Stimulated activated CD4-positive, alpha-beta T cell treated with anti-CD3 and anti-CD28 coated beads, Interleukin-1b, Interleukin-23, amount 100 ng/mL, for 1 hour (primary cell): ENCODE measurements at places on chromosomes 1 and 21.

DNA sequence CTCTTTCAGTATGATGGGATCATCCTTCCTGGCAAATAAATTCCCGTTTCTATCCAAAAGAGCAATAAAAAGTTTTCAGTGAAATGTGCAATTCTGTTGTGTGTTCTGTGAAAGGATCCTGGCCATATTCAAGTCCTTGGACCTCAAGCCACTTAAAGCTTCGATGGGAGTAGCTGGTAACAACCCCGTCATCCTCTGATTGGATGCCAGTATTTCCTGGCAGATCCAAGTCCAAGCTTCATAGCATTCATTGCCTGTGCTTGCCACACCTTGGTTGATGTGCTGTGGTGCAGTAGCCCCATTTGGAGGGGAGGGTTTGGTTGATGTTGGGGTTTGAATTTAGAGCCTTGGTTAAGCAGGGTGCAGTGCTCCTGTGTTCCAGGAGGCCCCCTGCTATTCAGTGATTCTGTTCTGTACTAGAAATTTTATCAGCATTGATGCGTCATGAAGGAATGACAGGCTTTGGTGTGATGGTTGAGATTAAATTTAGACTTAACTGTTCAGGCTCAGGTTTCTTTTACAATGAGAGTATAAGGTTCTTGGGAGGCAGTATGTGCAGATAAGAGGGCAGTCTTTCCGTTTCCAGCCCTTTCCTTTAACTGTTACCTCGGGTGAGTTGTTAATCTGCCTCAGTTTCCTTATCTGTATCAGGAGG is 4.9 kb downstream of the RPL11 start:
- no peak for DNase-seq

GRCh38 chr1:212110617-212111016 is 75.1 kb downstream of the DTL start:
- no peak for DNase-seq

DNA sequence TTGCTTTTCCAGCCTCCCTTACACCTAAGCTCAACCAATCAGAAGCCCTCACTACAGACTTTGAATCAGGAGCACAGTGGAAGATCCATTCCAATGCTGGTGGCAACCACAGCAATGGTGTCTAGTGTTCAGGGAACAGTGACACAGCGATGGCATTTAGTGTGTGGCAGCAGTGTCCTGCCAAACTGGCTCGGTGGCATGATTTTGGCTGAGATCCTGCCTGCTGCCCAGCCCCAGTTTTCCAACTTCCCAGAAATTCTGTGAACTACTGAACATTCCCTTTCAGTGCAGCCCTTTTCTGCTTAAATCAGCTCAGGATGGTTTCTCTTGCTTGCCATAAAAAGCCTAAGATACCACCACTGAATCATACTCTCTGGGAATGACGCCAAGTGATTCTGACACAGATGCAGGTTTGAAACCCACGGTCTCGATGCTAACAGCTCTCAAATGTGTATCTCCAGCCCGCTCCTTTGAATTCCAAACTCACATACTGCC is 8.8 kb downstream of the ASAP3 start:
- no peak for DNase-seq

GRCh38 chr1:103243481-103243880 is 135.2 kb upstream of the COL11A1 start:
- no peak for DNase-seq

GRCh38 chr1:60891281-60891680 is 191.1 kb upstream of the NFIA start:
- no peak for DNase-seq

- DNase-seq = peak; percentile 79
Observed at GRCh38 chr1:156728599-156729462, at the start of gene ISG20L2. Gene ISG20L2 (minus strand): TSS chr1:156728766. CDS start chr1:156727652, 1,114 bp downstream.

DNA sequence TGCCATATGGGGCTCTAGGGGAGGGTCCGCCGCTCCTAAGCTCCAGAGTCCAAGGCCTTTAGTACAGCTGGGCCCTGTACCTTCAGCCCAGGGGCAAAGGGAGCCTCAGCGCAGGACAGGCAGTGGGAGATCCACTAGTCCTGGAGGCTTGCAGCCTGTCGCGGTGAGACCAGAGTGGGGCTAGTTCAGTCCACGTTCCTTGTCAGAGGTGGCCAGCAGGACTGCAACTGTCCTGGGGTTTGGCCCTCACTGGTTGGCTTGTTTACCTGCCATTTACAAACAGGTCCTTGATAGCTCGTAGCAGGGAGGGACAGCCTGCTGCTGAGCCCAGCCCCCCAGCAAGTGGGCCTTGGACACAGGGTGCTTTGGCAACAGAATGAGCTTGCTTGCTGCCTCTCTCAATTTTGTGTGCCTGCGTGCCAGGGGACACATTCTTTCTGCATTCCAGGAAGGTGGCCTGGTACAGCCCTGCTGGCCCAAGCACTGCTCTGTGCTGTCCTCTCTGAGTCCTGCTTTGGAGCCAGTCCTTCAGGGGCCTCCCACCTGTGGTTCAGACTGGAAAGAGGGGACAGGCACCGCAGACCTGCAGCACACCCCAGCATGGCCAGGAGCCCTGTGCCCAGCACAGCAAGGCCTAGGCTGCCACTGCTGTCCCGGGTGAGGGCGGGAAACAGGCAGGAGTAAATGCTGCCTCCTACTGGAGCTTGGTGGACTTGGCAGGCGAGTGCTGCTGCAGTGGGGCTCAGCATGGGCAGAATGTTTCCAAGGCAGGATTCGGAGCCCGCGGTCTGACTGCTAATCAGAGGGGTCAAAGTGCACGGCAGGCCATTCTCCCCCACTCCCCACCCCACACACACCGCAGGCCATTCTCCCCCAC is 15.2 kb downstream of the H6PD start:
- DNase-seq = no peak

GRCh38 chr1:172360511-172360910 is 60.0 kb upstream of the C1orf105 start:
- no peak for DNase-seq

DNA sequence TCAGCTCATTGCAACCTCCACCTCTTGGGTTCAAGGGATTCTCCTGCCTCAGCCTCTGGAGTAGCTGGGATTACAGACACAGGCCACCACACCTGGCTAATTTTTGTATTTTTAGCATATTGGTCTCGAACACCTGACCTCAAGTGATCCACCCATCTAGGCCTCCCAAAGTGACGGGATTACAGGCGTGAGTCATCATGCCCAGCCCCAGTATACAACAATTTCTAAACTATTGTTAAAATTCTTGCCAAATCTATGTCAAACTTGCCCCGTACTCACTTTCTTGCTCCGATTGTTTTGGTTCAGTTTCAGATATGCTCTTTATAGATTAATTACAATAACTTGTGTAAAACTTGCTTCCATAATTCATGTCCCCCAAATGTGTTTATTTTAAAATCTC is 4.1 kb downstream of the RGS18 start:
- DNase-seq = no peak

DNA sequence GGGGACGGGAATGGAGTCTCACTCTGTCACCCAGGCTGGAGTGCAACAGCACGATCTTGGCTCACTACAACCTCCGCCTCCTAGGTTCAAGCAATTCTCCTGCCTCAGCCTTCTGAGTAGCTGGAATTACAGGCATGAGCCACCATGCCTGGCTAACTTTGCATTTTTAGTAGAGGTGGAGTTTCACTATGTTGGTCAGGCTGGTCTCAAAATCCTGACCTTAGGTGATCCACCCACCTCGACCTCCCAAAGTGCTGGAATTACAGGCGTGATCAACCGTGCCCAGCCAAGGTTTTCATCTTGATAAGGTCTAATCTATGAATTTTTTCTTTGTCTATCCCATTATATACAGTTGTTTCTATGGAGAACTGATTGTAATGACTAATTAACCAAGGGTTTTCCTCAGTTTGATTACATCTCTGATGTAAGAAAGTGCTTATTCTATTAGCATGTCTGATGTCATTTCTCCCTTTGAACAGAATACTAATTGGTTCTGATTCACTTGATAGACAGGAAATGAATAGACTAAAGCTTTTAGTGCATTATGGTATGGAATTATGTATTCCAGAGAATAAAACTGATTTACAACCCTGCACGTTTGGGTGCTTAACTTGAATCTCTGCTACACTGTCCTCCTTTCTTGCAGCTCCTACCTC is 11.9 kb downstream of the PACC1 start:
- DNase-seq = no peak

DNA sequence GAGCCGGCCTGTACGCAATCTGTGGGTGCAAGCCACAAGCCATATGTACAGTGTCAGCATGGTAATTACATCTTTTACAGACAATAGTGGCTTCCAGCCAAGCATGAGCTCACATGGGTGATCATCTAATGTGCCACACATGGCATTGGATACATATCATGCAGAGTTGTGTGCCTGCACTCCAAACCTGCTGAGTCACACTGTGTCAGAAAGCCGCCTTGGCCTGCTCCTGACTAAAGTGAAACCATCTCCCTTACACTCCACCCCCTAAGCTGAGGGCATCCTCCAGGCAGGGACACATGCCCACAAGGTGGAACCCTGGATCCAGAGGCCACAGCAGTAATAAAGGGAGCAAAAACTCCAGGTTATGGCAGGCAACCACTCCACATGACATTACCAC is 72.5 kb downstream of the KCNT2 start:
- no peak for DNase-seq

DNA sequence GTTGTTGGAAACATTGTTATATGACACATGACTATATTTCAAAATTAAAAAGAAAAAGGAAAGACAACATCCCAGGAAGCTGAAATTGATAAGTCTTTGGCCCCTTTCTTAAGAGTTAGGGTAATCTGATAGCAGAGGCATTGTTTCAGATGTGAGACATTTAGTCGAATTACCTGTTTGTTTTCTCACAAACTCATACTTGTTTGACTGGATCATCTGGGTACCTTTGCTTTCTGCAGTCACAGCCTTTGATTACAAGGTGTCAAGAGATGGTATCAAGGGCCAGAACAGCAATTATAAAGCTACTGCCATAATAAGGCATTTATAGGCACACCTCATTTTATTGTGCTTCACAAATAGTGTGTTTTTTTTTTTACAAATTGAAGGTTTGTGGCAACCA is 136.3 kb downstream of the DUSP10 start:
- DNase-seq = no peak

DNA sequence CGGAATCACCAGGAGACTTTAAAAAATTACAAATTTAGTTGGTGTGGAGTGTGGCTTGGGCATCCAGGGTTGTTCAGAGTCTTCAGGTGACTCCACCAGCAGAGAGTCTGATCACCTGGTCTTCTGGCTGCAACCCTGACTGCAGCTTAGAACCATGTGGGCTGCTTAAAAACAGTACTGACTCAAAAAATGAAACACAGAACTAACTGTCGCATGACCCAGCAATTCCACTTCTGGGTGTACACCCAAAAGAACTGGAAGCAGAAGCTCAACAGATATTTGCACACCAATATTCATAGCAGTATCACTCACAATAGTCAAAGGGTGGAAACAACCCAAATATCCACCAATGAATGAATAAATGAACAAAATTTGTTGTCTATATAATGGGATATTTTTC is 17.3 kb downstream of the TLR5 start:
- DNase-seq = no peak

GRCh38 chr1:216425577-216425976 is 2.3 kb upstream of the USH2A start:
- no peak for DNase-seq

GRCh38 chr21:43734131-43734927 is 15.4 kb downstream of the PDXK start:
- DNase-seq = no peak

GRCh38 chr1:176989023-176989422 is 175.5 kb downstream of the ASTN1 start:
- no peak for DNase-seq

DNA sequence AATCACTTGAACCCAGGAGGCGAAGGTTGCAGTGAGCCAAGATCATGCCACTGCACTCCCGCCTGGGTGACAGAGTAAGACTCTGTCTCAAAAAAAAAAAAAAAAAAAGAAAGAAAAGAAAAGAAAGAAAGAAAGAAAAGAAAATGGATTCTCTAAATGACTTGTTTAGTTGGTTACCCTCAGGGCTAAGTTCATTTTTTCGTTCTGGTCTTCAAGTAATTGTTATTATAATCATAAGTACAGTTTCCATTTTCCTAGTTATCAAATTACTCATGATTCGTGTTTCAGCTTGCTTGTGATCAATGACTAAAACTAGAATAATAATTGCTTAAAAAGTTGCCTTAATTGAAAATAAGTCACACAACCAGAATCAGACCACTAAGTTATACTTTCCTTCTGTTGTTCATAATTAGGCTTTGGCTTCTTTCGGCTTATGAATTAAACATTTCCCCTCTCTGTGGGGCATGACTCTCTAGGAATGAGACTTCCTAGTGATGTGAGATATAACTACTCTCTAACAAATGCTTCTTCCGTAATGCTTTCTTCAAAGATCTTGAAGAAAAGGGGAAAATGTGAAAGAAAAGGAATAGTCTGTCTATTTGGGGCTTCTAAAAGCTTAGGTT is 9.6 kb upstream of the RLF start:
- DNase-seq = no peak

GRCh38 chr1:1060281-1061000 is 13.7 kb downstream of the RNF223 start:
- no peak for DNase-seq

GRCh38 chr1:180123463-180123936 is 31.2 kb upstream of the QSOX1 start:
- no peak for DNase-seq

- no peak for DNase-seq
Observed at GRCh38 chr1:18480315-18481189, at the start of gene KLHDC7A. Gene KLHDC7A (plus strand): TSS chr1:18480930. CDS start chr1:18480982, 52 bp downstream.

GRCh38 chr21:24894324-24894723 is 713.0 kb downstream of the MRPL39 start:
- DNase-seq = no peak

DNA sequence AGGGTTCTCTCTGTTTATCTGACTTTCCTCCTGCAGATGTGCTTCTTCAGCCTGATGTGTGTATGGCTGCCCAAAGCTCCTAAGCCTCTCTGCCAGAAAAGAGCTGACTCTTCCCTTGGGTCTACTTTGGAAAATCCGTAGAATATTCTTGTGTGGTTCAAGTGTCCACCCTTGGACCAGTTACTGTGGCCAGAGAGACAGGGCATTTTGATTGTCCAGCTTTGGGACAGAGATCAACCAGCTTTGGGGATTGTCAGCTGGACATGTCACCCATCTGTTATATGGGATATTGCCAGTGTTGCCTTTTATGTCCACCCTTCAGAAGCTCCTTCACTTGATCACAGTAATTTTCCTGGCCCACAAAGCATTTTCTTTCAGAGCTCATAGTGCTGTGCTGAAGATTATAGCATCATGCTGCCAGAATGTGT is 126.2 kb upstream of the L1TD1 start:
- no peak for DNase-seq

GRCh38 chr1:21857142-21857839 is 45.2 kb downstream of the LDLRAD2 start:
- no peak for DNase-seq

DNA sequence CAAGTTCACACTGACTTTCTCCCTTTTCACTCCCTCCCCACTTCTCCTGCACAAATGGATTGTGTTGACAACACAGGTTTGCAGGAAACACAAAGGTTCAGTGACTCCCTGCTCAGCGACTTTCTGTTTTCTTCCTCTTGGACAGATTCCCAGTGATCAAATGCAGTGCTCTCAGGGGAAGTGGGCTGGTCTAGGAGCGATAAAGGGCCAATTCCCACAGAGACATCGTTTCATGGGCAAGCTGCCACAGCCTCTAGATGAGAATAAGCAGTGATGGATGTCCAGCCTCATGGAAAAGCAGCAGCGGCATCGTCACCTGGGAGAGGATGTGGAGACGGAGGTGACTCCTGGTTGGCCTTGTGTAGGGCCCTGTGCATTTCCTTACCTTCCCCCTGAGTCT is 30.6 kb downstream of the FYB2 start:
- DNase-seq = no peak
